ENCODE measurements at places on chromosomes 12 and 14.

DNA sequence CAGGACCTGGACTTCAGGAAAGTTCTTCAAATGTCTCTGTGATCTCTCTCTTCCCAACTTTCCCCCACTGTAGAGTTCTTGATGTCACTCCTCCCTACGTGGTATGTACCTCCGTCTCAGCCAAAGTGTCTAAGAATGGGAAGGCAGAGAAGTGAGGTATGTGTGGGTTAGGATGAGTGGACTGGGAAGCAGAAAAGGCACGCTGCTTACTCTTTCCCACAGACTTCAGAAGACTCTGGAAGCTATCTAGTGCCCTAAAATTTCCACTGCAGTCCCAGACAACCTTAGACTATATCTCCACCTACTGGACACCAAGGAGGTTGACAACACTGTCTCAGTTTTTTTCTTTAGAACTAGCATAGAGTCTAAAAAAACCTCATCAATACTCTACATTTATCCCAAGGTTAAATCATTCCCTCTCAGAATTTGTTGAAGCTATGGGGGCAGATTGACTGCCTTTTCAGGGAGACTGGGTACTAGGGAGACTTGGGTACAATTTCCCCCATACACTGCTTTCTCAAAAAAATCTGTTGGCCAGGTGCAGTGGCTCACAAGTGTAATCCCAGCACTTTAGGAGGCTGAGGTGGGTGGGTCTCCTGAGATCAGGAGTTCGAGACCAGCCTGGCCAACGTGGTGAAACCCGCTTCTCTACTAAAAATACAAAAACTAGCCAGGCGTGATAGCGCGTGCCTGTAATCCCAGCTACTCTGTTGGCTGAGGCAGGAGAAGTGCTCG is 20.6 kb upstream of the ITGA5 start:
- DNase-seq: peak; percentile 81

- DNase-seq: no peak
Observed at GRCh38 chr12:126219139-126219538, 1153.9 kb downstream of the AACS start.

DNA sequence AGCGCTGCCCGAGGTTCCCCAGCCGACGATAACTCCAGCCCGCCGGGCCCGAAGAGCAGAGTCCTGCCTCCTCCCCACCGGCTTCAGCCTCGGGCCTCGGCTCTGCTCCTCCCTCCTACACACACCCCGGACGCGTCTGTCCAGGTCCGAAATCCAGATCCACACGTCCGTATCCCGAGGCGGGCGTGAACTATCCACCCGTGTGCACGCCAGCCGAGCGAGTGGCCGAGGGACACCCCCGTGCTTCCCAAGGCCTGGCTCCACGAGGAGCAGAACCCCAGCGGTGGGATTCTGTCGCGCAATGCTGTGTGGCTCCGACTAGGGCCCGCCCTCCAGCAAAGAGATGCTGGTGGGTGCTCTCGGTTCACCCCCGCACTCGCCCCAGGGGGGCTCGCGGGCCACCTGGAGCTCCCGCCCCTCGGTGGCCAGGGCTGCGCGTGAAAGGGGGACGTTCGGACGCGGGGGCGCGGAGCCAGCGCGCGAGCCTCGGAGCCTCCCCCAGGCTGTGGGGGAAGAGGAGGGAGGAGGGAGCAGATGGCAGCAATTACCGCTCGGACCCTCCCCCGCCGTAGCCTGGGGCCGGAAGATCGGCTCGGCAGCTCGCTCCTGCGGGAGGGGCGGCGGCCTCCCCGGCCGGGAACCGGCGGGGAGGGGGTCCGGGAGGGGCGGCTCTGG is 18.9 kb upstream of the ANKRD33 start:
- DNase-seq: peak; percentile 27

- DNase-seq: peak; percentile 5
Observed at GRCh38 chr12:68876461-68876860, 56.5 kb downstream of the CPM start.

GRCh38 chr12:54935235-54935951 is 49.2 kb downstream of the TESPA1 start:
- peak; percentile 51 for DNase-seq

DNA sequence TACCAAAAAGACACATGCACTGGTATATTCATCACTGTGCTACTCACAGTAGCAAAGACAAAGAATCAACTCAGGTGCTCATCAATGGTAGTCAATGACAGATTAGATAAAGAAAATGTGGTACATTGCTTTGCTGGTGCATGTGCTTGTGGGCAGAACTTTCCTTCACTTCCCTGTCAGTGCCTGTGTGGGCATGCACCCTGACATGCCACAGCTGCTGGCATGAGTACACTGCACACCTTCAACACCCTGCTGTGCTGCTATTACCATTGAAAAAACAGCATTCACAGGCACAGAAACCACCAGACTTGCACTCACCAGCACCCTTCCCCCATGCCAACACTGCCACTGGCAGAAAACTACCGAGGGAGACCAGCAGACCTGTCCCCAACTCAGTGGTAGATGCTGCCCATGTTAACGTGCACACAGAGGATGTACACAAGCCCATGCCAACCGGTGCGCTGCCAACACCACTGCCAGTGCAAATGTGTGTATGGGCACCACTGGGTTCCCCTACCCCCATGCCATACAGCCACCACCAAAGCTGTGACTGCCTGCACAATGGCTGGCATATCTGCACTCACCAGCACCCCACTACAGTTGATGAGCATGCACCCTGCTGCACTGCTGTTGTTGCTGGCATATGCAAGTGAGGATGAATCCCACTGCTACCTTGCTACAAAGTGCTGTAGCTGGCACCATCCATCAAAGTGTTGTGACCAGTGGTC is 57.4 kb downstream of the APOBEC1 start:
- no peak for DNase-seq

- no peak for DNase-seq
Observed at GRCh38 chr12:6957151-6957701, 6.1 kb downstream of the PTPN6 start.

- DNase-seq: peak; percentile 70
Observed at GRCh38 chr14:76953311-76953945, 75.1 kb downstream of the IRF2BPL start.

GRCh38 chr12:80821513-80822000 is 104.8 kb downstream of the MYF5 start:
- no peak for DNase-seq

DNA sequence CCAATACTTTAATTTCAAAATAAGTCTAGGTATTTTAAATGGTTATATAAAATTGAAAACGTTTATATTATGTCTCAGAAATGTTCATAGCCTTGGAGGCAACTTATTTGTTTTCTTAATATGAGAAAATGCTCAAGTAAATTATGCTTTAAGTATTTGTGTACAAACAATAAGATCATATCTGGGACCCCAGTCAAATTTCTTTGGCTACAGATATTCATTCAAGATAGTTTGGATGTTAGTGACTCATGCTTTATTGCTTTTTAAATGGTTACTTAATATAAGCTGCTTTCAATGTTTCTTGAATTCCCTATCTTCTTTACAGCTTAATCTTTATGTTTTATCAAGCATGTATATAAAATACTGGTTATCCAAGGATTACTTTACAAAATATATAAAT is 291.3 kb downstream of the KCNC2 start:
- DNase-seq: no peak

- DNase-seq: no peak
Observed at GRCh38 chr12:643475-644302, 19.6 kb downstream of the NINJ2 start.

DNA sequence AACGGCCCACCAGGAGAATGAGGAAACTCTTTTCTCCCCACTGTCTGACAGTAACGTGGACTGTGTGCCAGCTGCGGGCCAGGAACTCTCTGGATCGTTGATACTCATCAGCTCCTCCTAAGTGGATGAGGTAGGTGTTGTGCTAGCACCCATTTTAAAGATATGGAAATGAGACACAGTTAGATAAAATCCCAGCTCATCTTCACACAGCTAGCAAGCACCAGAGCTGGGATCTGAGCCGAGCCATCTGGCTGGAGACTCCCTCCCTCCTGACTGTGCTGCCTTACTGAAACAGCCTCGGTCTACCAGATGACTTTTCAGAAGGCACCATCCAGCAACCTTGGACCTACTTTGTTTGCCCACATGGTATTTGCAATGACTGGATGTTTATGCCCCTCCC is 49.2 kb downstream of the TMEM132D start:
- DNase-seq: no peak

GRCh38 chr12:91387461-91388134 is 205.0 kb upstream of the DCN start:
- no peak for DNase-seq

GRCh38 chr12:4145990-4146859 is 127.3 kb upstream of the CCND2 start:
- DNase-seq: no peak

GRCh38 chr12:14701809-14702568 is 5.6 kb upstream of the GUCY2C start:
- DNase-seq: no peak

- no peak for DNase-seq
Observed at GRCh38 chr14:53109105-53110041, 43.8 kb downstream of the DDHD1 start.

- DNase-seq: peak; percentile 79
Observed at GRCh38 chr12:111766608-111767361, at the start of gene ALDH2. Gene ALDH2 (plus strand): TSS chr12:111766933. CDS start chr12:111766983, 50 bp downstream.

DNA sequence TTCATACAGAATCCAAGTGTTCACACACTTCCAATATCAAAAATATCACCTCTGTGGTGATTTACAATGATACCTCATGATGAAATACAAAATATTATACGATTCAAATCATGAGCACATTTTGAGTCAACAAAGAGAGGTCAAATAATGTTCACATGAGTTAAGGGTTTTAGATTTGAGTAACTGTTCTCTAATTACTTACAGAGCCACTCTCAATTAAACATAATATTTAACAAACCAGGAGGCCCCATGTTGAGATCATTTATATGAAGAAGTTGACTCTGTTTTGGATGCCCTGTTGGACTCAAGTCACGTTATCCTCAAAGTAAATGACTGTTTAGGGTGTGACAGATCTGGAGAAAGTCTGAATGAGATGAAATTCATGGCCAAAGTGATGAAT is 53.5 kb downstream of the NUAK1 start:
- DNase-seq: no peak

DNA sequence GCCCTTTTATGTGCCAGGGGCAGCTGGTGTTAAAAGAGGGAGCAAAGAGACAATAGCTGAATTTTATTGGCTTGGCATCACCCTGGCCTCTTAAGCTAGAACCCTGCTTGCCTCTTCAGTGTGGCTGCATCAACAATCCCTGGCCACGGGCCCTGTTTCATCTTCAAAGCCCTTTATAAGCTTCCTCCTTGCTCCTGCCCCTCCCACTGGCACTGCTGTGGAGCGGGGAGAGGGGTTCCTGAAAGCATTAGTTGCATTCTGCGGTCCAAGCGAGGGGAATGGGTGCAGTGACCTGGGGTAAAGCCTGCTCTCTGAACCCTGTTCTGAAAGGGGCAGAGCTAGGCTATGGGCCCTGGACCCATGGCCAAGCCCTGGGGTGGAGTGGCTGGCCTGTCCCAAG is 220 bp upstream of the KRT83 start:
- no peak for DNase-seq

DNA sequence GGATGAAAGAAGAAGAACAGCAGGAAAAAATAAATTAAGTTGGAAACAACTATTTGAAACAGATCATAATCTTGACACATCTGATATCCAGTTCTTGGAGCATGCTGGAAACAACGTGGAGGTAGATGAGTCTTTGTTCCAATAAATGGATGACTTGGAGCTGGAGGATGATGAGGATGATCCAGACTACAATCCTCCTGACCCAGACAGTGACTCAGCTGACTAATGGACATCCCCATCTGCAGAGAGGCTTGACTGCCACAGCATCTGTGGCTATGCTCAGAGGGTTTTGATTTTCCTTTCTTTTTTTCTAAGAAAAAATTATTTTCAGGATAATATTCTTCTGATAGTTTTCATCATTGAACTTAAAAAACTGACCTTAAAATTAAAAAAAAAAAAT is 6.2 kb upstream of the ZDHHC17 start:
- no peak for DNase-seq

- no peak for DNase-seq
Observed at GRCh38 chr14:104202259-104203070, 64.1 kb downstream of the KIF26A start.

GRCh38 chr12:5944688-5945070 is 380 bp downstream of the ANO2 start:
- no peak for DNase-seq

- no peak for DNase-seq
Observed at GRCh38 chr12:95418142-95418541, 55.8 kb upstream of the METAP2 start.

DNA sequence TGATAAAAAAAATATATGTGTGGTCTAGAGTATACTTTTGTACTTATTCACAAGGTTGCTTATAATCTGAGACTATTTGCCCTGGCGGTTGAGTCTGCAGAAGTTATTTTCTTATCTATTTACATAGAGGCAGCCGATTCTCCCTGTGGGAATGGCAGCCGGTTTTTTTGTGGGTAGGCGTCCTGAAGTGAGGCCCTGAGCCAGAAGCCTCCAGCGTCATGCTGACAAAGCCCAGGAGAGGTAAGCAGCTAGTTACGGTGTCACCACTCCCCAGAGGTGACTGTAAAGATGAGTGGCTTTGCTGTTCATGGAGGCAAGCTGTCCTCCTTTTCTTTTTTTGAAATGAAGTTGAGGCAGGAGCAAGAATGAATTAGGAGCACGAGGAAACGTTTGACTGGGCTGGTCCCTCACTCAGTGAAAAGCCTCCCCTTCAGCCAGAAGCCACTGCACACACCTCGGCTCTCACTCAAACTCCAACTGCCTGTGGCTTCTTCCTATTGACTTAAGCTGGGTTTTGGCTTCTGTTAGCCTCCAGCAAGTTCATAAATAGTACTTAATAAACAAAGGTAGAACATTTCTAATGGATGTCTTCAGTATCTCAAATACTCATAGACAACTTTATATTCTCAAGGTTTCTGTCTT is 21.5 kb downstream of the PAX9 start:
- no peak for DNase-seq

DNA sequence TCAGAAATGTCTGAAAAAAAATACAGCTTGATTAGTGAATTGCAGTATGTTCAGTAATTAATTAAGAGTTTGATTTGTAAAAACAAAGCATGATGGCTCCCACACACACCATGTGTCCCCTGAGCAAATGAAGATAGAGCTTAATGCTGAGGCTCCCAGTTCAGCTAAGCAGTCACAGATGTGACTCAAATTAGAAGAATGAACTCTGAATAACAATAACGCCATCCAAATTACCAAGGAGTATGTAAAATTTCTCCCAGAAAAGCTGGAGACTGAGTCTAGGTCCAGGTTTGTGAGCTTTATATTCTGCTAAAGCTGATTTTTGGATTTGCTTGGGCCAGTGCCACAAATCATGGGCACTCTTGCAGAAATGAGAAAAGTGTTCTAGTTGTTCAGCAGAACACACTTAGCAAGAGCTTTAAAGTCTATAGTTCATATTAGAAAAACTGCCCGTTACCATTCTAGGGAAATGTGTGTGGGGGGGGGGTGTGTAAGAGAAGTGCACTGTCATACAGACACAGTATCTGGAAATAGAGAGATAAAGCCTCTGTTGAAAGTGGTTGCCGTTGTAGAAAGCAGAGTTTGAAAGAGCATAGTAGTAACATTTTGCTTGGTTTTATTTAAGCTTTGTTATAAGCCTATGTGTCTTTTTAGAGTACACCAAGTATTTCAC is 253.1 kb downstream of the BCAT1 start:
- peak; percentile 12 for DNase-seq

GRCh38 chr12:131896811-131897270 is 2.4 kb downstream of the ULK1 start:
- DNase-seq: no peak

All from fibroblast of skin of scalp (primary cell).